ENCODE measurements at places on chromosomes 7 and 10.

DNA sequence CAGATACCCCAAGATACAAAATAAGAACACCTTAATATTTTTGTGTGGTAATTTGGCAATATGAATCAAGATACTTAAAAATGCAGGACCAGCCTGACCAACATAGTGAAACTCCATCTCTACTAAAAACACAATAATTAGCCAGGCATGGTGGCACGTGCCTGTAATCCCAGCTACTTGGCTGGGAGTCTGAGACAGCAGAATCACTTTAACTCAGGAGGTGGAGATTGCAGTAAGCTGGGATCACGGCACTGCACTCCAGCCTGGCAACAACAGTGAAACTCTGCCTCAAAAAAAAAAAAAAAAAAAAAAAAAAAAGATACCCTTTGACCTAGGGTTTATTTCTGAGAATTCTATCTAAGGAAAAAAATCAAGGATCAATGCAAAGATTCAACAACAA lies 450.7 kb downstream of the SORCS1 start:
- no peak for DNase-seq

DNA sequence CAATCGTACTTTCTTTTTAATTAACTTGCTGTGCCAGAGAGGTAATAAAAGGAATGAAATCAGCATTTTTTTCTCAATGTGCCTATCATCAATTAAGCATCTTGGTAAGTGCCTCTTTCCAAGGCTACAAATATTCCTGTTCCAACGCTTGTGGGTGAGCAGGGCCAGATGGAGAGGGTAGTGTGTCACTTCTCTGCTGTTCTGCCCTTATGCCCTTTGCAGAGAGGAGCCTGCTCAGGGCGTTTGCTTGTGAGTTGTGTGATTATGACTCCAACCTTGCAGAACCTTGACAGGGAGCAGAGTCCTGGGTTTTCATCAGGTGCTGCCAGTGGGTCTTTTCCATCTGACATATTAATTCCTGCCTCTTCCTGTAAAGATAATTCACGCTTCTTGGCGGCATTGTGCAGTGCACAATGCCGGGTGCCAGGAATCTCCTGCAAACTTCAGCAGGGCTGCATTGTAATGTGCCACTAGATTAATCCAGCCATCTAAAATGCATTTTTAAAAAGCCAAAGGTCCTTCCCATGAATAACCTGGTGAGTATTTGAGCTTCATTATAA lies 234.4 kb downstream of the ARHGAP12 start:
- no peak for DNase-seq

- no peak for DNase-seq
Observed at GRCh38 chr10:24900888-24901685, 51.3 kb downstream of the PRTFDC1 start.

DNA sequence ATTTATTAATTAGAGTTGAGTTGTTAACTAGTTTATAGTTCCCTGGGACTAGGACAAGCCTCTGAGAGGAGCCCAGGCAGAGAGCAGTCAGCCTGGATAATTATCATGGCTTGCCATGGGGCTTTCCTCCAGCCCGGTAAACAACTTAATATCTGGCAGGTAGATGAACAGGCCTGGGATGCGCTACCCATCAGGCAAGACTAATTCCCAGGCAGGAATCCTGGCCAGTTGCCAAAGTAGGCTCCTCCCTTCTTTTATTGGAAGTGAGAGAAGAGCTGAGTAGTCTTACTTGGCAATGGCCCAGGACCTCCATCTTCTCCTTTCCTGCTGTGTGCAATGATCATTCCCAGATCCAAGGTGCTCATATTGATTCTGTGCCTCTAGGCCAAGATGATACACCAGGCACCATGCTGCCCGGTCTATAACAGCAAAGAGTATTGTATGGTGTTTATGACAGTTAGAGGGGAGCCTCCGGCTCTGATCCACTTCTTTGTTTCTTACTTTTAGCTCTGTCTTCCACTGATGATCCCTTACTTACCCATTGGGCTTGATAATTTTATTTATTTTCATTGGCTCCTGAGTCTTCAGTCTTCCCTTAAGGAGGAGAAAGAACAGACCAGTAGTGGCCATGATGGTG lies 408.7 kb downstream of the REEP3 start:
- DNase-seq = no peak

GRCh38 chr10:93445097-93445960 lies 36.8 kb downstream of the MYOF start:
- peak; percentile 97 for DNase-seq

- no peak for DNase-seq
Observed at GRCh38 chr10:85611093-85611740, 755.4 kb downstream of the GRID1 start.

DNA sequence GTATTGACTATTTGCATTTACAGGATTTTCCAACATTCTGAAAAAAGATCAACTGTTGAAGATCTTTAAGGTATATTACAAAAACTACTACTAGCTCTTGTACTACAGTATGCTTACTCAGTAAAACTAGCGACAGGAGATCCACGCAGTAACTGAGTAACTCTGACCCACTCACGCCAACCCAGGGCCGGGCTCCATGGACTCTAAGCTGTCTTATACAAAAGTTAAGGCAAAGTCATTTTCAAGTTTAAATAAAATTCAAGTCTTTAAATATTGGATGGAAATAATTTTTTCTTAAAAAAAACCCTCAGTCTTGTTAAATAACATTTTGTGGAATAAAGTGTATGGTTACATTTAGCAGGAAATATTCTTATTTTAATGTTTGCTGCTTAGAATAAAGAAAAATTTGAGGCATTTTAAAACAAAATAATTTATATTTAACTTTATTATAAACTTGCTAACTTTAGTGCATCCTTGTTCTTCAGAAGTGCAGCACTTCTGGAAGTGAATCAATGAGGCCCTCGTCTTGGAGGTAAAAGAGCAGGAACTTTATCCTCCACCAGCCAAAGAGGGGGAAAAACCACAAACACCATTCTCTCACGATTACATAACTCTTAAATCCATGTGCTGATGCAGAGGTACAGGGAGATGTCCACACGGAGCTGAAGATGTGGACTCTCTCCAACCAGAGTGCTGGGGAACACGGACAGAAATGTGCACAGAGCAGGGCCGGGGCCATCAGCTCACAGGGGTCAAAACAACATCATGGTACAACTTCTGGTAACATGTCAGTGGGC lies 119.9 kb downstream of the LARP4B start:
- DNase-seq = no peak

DNA sequence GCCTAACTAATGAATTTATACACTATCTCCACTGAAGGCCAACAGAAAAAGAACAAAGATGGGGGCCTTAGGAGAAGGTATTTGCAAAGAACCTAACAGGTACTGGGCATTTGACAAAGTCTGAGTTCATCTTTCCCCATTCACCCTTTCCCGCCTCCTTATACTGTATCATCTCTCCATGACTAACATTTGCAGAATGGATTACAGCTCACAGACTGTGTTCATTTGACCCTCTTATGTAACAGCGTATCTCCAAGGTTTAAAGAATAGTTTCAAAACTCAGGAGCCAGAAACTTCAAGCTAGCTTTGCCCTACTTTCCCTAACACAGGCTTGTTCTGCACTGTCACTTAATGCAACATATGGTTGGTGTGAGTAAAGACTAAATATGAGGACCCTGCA lies 238.7 kb upstream of the CELF2 start:
- no peak for DNase-seq

- no peak for DNase-seq
Observed at GRCh38 chr10:7233259-7233991, 177.4 kb downstream of the SFMBT2 start.

- no peak for DNase-seq
Observed at GRCh38 chr10:98636921-98637329, 190.2 kb upstream of the HPS1 start.

- DNase-seq = no peak
Observed at GRCh38 chr10:36496758-36497157, 628.6 kb upstream of the ANKRD30A start.

DNA sequence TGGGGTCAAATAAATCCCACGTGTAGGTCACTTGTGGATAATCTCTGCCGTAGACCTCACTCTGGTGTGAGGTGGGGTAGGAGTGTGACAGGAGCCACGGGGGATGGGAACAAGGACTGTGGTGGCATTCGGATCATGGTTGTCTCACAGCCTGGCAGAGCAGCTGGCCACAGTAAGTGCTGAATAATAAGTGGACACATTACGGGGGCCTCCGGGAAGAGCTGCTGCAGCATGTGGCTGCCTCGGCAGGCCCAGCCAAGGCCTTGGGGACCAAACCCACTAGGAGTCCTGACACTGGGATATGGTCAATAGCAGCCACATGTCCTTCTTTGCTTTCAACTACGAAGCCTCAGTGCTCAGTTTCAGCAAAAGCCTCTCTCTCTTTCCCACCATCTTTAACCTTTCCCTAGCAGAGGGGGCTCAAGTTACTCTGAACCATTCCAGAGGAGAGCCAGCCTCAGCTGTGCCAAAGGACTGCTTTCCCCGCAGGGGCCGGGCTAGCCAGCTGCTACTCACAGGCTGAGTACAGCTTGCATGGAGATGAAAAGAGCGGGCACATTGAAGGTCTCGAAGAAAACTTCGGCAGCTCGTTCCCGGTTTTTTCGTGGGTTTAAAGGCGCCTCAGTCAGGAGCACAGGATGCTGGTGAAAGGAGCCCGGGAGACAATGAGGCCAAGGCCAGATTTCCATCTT lies 17.3 kb downstream of the ACTR1A start:
- no peak for DNase-seq

- DNase-seq = no peak
Observed at GRCh38 chr10:13496931-13497330, 31.9 kb downstream of the BEND7 start.

DNA sequence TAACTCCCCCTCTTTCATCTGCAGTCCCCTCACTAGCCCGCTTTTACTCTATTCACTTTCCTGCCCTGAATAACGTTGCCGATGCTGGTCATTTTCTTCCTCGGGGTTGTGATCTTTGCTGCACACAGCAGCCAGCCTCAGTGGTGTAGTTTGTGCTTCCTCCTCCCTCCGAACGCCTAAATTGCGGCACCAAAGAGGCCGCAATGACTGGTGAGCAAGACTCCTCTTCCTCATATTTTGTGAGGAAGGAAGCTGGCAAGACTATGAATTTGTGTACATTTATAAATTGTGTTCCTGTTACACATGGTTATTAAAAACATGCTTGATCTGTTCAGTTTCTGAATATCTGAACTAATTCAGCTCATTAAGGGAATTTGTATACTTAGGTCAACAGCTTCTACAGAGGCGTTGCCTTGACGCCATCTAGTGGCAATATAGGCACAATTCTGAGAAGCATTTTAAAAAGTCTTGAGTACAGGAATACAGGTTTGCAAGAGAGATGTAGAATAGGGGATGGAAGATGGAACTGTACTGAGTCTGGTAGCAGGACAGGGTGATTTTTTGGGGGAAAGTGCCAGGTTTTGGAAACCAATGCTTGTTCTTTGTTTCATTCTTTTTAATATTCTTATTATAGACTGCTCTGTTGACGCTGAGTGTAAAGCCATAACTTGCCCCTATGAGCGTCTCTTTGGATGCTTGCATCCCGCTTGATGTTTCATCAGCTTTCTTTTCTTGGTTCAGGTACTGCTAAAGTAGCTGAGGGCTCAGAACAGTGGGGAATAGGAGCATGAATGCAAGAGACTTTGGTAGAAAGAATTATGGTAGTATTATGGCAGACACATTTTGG lies 4.1 kb upstream of the TAS2R5 start:
- DNase-seq = peak; percentile 27

DNA sequence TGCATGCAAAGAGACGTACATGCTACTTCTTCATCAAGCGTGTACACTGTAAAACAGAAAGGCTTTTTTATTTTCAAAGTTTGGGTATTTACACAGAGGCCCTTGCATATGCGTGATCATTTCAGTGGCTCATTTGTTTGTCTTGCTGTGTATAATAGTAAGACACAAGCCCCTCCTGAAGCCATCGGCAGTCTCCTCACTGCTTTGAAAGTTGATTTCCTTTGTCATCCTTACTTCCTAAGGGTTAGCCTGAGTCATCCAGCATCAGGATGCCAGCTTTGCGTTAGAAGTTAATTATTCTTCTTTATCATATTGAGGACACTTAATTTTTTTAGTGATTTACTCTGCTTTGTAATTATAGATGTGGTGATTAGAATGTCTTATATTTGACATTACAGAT lies 72.5 kb upstream of the CTBP2 start:
- no peak for DNase-seq

- no peak for DNase-seq
Observed at GRCh38 chr10:61539876-61540275, 86.7 kb upstream of the TMEM26 start.

DNA sequence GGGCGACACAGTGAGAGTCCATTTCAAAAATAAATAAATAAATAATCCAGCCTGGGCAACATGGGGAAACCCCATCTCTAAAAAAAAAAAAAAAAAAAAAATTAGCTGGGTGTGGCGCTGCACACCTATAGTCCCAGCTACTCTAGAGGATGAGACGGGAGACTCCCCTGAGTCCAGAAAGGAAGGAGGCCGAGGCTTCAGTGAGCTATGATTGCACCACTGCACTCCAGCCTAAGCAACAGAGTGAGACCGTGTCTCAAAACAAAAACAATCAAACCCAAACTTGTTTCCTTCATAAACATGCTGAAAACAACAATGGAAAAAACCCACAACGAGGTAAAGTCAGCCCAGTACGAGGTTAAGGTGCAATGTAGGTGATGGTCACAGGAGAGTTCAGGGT lies 1.2 kb downstream of the COX19 start:
- no peak for DNase-seq

- DNase-seq = no peak
Observed at GRCh38 chr10:50291261-50291850, 40.0 kb upstream of the ASAH2 start.

DNA sequence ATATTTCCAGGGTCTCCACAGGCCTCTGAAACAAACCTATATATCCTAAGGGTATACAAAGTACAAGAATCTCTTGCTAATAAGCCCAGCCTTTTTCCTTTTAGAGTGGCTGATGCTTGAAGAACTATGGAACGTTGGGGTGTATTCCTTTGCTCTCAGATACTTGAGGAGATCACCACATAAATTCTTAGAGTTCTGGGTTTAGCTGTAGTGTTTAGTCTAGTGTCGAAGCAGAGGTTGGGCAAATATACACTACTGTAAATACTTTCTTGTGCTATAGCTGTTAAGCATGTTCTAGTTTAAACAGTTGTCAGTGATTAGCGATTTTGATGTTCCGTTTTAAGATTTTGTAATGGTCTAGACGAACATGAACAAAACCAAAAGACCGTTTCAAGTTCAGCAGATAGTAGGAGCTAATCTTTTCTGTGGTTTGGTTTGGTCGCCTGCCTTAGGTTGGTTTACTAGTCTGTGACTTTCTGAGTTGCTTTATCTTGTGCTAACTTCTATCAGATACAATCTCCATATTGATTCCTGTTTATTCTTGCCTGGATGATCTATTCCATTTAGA lies 229.6 kb downstream of the NSUN6 start:
- no peak for DNase-seq

- DNase-seq = no peak
Observed at GRCh38 chr7:13416071-13416470, 573.4 kb downstream of the ETV1 start.

- no peak for DNase-seq
Observed at GRCh38 chr7:10940704-10941355, 32.8 kb upstream of the PHF14 start.

GRCh38 chr10:125033146-125033924 lies 91.4 kb downstream of the ZRANB1 start:
- DNase-seq = no peak

GRCh38 chr10:2633630-2634029 lies 433.7 kb upstream of the PFKP start:
- DNase-seq = no peak
